ENCODE measurements at places on chromosomes 6 and 20.

- DNase-seq: no peak
Observed at GRCh38 chr6:28336284-28337120, 554 bp upstream of the ZSCAN31 start.

DNA sequence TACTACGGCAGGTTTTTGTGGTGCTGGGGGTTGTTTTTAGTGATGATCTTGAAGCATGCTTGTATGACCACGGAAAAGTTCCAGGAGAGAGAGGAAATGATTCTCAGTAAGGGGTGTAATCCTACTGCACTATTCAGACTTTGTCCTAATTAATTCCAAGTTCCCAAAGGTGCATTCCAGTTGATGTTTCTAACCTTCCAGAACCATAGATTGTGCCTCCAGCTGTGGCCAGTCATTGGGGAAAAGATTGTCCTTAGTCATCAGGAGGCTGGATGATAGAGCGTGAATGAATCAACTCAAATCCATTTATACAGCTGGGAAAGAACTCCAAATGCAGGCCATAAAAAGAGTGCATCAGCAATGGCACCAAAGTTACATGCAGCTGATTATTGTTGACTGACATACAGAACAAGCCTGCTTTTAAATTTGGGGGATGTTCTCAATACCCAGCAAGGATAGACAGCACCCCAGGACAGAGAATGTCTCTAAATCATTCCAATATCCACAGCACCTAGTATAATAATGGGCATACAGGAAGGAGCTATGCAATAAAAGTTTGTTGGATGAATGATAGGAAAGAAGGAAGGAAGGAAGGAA lies 27.8 kb upstream of the PKHD1 start:
- no peak for DNase-seq

DNA sequence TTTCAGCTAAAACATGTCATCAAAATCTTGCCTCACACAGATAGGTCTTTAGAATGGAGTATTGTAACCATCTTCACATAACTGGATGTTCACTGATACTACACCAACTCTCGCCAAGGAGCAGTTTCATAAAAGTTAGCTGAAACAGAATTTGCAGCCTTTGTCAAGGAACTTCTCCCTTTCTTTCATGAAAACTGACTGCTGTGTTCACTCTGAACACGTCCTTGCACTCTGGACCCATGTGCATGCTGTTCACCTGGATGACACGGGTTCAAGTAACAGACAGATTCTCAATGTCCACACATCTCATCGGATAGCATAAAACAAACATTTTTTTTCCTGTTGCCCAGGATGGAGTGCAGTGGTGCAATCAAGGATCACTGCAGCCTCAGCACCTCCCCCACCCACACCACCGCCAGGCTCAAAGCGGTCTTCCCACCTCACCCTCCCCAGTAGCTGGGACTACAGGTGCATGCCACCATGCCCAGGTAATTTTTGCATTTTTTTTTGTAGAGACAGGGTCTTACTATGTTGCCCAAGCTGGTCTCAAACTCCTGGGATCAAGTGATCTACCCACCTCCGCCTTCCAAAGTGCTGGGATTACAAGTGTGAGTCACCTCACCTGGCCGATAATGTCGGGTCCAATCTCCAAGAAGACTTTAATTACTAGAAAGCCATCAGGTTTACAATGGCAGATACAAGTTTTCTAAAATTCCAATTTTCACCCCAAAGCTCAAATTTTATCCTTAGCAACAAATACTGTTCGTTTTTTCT lies 9.4 kb downstream of the DIDO1 start:
- no peak for DNase-seq

- no peak for DNase-seq
Observed at GRCh38 chr6:140441256-140441655, 1066.8 kb upstream of the CITED2 start.

- DNase-seq: no peak
Observed at GRCh38 chr20:19348582-19348981, 136.1 kb downstream of the SLC24A3 start.

- DNase-seq: no peak
Observed at GRCh38 chr20:39326050-39326449, 363.9 kb downstream of the DHX35 start.

- no peak for DNase-seq
Observed at GRCh38 chr20:3413393-3413889, 6.0 kb upstream of the DNAAF9 start.

DNA sequence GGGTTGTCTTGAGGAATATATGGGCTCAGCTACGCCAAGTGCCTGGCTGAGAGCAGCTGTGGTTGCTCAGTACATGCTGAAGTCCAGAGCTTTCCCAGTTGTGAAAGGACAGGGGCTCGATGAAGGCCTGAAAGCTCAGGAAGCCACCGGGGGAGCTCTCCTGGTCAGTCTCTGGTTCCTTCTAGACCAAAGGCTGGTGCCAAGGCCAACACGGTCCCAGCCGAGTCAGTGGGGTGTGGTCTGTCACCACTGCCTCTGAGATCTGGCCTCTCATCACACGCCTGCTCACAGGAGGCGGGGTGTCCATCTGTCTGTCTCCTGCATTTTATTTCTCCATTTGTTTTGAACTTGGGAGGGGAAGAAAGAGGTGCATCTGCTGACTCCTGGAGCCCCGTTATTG lies 4.9 kb upstream of the FAM83C start:
- no peak for DNase-seq

DNA sequence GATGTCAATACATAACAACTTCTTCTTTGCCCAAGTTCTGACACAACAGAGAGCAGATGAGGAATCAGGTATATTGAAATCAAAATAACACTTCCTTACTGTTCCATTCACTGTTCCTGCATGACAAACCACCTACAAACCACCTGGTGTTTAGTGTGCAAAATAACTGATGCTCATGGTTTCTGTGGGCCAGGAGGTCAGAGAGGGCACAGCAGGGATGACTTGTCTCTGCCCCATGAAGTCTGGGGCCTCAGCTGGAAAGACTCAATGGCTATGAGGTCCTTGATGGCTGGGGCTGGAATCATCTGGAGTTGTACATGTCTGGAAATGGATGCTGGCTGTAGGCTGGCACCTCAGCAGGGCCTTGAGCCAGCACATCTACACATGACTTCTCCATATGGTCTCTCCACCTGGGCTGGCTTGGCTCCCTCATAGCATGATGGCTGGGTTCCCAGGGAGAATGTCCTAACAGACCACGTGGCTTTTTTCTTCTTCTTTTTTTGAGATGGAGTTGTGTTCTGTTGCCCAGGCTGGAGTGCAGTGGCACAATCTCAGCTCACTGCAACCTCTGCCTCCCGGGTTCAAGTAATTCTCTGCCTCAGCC lies 7.4 kb upstream of the COX4I2 start:
- no peak for DNase-seq

DNA sequence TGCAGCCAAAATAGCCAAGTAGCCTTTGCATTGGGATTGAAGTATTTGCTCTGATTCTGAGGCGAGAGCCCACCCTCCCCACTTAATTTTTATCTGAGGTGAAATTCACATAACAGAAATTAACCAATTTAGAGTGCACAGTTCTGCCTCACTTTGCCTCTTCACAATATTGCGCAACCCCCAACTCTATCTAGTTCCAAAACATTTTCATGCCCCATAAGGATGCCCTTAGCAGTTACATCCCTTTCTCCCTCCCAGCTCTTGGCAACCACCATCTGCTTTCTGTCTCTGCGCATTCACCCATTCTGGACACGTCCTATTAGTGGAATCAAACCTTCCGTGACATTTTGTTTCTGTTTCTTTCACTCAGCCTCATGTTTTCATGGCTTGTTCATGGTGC lies 9.0 kb downstream of the MAS1L start:
- no peak for DNase-seq

DNA sequence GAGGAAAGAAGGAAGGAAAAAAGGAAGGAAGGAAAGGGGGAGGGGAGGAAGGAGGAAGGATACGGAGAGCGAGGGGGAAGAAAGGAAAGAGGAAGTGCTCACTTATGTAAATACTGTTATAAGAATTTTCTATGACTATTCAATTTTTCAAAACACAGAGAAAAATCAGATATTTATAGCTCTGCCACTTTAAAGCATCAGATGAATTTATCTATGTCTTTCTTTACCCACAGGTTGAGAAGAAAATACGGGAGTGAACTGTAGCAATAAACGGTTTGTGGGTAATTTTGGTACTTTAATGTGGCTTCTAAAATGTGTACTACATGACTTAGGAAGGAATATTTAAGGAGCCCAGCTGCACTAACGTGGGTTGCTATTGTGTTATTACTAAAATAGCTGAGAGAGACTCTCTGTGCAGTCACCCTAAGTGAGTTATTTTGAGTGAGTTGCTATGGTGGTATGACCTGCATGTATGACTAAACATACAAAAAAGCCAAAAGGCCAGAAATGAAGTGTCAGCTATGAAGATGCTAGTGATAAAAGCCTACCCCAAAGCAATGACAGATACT lies 225.5 kb downstream of the SOD2 start:
- no peak for DNase-seq

- DNase-seq: no peak
Observed at GRCh38 chr20:11143481-11143880, 469.7 kb upstream of the JAG1 start.

DNA sequence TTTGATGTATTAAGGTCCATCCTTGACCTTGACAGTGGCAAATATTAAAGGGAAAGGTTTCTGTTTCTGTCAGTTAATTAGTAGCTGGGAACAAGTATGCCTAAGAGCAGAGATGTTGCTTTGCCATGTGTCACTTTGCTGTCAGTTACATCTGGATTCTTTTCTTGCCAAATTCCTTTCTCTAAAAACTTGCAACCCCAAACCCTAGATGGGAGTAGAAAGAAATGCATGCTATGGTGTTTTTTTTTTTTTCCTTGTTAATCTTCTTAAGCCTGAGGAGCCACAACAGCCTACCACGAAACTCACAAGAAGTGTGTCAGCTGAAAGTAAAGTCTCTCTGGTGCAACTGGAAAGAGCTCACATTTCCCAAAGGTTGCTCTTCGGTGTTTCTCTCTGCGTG lies 18.0 kb upstream of the CLDN20 start:
- no peak for DNase-seq

- DNase-seq: no peak
Observed at GRCh38 chr20:24842274-24842917, 106.7 kb upstream of the CST7 start.

DNA sequence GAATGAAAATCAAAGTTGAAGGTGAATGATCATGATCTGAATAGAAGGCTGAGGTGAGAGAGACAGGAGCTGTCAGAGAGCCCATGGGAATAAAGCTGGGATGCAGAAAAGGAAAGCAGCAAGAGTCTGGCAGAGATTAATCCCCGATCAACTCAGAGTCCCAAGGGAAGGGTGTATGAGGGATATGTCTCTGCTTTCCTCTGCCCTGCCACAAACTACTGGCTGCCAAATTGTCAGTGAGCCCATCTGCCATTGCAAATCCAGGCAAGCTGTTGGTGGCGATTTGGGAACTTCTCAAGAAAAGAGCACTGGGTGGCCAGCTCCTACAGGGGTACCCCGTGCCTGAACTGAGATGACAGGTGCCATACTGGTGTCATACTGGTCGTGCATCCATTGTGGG lies 705.5 kb upstream of the MAN1A1 start:
- no peak for DNase-seq

DNA sequence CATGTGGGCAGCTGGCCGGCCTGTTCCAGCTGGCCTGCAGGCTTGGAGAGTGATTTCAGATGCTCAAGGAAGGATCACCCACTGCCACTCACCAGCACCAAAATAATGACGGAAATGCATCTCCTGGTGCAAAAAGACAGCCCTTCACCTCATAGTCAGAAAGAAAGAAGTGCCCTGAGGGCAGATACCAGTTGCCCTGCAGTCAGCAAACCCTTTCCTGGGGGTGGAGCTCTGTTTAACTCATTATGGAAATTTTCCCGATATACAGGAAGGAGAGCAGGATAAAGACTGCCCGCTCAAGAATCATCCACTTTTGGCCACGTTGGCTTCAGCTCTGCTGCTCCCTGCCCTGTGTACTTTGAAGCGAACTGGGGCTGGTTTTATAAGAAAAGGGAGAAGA lies 127.9 kb downstream of the GRM4 start:
- no peak for DNase-seq

DNA sequence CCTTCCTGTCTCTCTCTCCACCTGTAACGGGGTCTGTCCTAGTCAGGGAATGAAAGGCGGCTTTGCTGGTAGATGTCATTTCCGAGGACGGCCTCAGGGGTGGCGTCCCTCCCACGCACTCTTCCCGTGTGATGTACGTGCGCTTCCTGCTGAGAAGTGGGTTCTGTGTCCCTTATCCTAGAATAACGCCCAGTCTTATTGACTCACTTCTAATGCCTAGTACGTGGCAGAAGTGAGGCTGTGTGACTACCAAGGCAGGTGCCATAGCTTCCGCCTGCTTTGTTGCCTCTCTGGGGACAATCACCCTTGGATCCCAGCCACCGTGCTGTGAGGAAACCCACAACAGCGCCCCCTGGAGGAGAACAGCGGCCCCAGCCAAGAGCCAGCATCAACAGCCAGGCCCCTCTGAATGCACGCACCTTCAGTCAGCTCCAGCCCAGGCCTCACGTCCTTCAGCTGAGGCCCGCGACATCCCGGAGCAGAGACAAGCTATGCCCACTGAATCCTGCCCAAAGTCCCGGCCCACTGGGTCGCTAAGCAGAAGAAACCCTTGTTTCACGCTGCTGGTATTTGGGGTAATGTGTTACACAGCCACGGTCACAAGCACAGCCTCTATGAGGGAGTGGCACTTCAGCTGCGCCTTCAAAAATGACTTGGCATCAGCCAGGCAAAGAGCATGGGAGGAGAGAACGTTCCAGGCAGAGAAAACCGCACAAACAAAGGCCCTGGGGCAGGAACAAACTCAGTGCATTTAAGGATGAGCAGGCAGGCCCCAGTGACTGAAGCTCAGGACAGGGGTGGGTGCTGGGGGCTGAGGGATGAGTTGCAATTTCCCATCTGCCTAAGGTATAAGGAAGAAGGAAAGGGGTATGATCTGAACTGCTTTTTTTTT lies 224.2 kb downstream of the NFATC2 start:
- DNase-seq: peak; percentile 17

- no peak for DNase-seq
Observed at GRCh38 chr20:37323985-37324384, 22.0 kb upstream of the SRC start.

- no peak for DNase-seq
Observed at GRCh38 chr20:56724241-56724757, 95.2 kb downstream of the TFAP2C start.

- no peak for DNase-seq
Observed at GRCh38 chr6:117601811-117602150, 530 bp downstream of the GOPC start.

DNA sequence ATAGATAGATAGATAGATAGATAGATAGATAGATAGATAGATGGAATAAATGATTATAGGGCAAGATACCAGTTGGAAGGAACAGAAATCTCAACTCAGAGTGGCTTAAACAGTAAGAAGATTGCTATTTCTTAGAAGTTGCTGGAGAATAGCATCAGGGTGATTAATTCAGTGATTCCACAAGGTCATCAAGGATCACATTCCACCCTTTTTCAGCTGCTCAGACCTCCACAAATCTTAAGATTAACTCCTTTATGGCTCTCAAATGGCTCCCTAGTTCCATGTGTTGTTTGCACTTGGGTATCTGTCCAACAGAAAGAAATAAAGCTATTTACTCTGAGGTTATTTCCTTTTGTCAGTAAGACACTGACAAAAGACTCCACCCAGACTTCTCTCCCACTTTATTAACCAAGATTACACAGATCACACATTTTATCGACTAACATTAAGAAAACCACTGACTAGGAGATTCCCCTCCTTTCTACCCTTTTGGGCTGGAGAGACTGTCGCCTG lies 68.3 kb upstream of the KIF16B start:
- DNase-seq: no peak

All from T follicular helper cell (primary cell).